Activated CD4-positive, alpha-beta T cell treated with anti-CD3 and anti-CD28 coated beads, Interleukin-2, amount 10 ng/mL, durations not matched to agents 7 days and 5 days (primary cell): ENCODE measurements at places on chromosomes 3 and 15. TPM values are rescaled to one million over a fixed set of nuclear protein-coding genes. Genes with fewer than 3 reads are reported as not detected.

Gene IRAK2
- total RNA-seq = 1.6 TPM

Gene OR5K2
- total RNA-seq = not detected

DNA sequence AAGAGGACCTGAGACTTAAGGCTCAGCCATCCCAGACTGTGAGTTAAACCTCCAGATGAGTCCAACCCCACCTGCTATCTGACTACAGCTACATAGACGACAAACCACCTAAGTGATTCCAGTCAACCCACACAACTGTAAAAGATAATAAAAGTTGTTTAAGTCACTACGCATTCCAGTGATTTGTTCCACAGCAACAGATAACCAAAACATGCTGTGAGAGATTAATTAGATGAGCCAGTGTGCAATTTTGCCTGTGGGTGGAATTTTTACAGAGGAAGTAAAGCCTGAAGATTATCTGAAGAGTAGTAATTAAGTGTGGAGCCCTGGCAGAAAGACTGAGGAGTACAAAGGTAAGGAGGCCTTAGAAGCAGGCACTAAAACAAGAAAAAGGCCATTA, 5.4 kb downstream of the BTBD1 start:
- H3K27me3 ChIP-seq = no peaks in the 10 kb centered on the region
- no peak overlapping the region for H3K27ac ChIP-seq
- no peak for DNase-seq
- peaks cover 31% of the 10 kb centered on the region for H3K4me1 ChIP-seq
- peaks cover 21% of the 10 kb centered on the region for H3K36me3 ChIP-seq
- H3K4me3 ChIP-seq = no peak overlapping the region

DNA sequence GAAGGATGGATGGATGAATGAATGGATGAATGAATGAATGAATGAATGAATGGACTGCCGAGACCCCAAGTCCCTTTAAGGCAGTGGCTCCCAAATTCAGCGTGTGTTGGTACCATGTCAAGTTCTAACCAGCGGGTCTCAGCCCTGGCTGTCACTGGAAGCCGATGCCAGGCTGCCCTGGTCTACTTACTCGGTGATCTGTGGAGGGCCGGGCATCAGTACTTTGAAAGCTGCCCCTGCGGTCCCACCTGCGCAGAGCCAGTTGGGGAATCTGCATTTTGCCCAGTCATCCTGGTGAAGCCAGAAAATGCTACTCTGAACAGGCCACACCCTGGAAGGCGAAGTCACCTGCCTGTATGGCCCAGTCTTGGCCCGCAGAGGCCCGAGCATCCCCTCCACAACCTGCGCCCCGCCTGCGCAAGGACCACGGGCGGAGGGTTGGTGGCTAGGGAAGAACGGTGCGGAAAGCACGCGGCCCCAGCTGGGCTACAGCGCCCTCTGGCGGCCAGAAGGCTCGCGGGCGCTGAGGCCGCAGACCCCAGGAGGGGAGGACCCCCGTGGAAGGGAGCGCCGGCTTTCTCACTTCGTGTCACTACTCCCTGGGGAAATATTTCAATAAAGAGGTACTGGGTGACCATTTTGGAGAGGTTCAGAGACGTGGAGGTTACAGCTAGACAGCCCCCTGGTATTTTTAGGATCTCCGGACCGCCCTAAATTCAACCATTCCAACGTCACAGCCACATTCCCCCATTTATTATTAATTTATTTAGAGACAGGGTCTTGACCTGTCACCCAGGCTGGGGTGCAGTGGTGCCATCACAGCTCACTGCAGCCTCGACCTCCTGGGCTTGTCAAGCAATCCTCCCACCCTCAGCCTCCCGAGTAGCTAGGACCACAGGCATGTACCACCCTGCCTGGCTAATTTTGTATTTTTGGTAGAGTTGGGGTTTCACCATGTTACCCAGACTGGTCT, 34.9 kb downstream of the PRKCD start:
- no peak overlapping the region for H3K4me3 ChIP-seq
- peak overlapping the region; percentile 73 for H3K27ac ChIP-seq
- no peaks in the 10 kb centered on the region for H3K36me3 ChIP-seq
- H3K27me3 ChIP-seq = no peaks in the 10 kb centered on the region
- H3K4me1 ChIP-seq = peaks cover 12% of the 10 kb centered on the region
- DNase-seq = peak; percentile 58

Gene CCR8
- 1.9 TPM for total RNA-seq

- H3K27ac ChIP-seq = no peak overlapping the region
- no peaks in the 10 kb centered on the region for H3K4me1 ChIP-seq
- no peaks in the 10 kb centered on the region for H3K36me3 ChIP-seq
- DNase-seq = no peak
Measured at GRCh38 chr3:107899990-107900651, 190.7 kb downstream of the CD47 start.

DNA sequence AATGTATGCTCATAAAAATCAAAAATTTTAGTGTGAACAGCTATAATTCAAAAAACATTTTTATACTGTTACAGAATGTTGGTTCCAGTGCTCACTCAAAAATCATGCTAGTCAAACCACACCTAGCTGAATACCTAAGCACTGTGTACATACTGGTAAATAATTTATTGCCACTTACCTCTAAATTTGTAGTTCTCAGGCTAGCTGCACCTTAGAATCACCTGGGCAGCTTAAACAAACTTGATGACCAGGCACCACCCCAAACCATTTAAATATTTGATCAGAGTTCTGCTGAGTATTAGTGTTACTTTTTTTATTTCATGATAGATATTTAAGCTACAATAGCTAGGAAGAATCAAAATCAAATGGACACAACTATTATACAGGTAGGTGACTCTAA, 32.3 kb upstream of the TMCO5A start:
- H3K4me1 ChIP-seq = no peaks in the 10 kb centered on the region
- H3K36me3 ChIP-seq = no peaks in the 10 kb centered on the region
- H3K4me3 ChIP-seq = no peak overlapping the region
- DNase-seq = no peak
- no peak overlapping the region for H3K27ac ChIP-seq
